ENCODE measurements at places on chromosomes 5 and 9.

- no peak for DNase-seq
Observed at GRCh38 chr5:72369301-72369700, 49.1 kb downstream of the PTCD2 start.

DNA sequence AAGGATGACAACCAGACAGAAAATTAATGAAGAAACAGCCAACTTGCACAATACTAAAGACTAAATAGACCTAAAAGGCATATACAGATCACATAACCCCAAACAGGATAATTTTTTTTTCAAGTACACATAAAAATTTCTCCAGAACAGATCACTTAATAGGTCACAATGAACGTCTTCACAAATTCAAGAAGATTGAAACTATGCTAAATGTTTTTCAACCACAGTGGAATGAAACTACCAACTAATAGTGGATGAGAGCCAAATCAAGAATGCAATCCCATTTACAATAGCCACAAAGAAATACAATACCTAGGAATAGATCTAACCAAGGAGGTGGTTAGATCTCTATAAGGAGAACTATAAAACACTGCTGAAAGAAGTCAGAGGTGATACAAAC is 145.8 kb downstream of the TMEM232 start:
- DNase-seq: no peak

GRCh38 chr5:154971501-154971900 is 30.6 kb downstream of the MRPL22 start:
- DNase-seq: no peak

GRCh38 chr9:13330396-13331004 is 51.0 kb upstream of the MPDZ start:
- no peak for DNase-seq

DNA sequence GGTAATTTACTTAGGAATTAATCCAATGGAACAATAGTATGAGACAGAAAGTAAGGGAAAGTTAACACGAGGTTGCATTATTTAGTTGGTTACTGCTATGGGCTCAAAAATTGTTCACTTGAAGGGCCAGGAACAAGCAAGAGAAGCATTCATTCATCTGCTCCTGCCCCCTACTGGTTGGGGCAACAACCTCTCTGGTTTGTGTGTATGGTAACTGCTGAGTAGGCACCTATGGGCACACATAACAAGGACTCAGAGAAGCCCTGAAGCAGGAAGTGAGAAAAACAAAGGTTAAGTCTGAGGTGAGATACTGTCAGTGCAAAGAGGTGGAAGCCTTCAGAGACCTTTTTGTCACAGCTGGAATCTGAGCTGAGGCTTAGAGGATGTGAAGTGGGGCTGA is 34.4 kb upstream of the RANBP6 start:
- no peak for DNase-seq

DNA sequence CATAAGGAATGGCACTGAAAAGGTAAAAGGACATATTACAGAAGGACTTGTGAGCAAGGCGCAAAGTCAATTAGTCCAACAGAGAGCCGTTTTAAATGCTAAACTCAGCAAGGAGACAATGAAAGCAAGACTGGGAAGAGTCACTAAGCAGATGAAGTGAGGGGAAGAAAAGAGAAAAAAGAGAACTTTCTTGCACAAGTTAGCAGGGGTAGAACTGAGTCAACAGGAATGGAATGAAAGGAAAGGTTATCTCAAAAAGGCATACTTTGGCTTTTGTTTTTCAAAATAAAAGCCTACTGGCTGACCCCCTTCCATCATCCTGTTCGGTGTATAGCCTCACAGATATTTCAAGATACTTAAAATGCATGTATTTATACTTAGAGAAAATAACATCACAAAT is 75.0 kb downstream of the NR6A1 start:
- DNase-seq: no peak

- DNase-seq: no peak
Observed at GRCh38 chr9:127720031-127720864, 4.4 kb downstream of the TTC16 start.

DNA sequence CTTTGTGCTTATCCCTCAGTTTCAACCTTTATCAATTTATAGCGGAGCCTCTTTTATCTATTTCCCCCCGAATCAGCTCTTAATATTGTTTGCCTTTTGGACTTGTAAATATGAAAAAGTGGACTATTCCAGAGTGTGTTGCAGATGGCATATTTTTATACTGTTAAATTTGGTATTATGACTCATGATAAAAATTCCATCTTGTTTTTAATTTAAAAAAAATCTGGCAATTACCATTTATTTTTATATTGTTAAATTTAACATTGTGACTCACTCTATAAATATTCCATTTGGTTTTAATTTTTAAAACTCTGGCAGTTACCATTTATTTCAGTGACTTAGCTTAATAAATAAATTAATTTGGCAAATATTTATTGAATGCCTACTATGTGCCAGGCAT is 37.5 kb downstream of the RBM27 start:
- no peak for DNase-seq

GRCh38 chr5:52894451-52894850 is 94.7 kb upstream of the ITGA2 start:
- DNase-seq: no peak

GRCh38 chr9:114302727-114303126 is 20.2 kb upstream of the ORM1 start:
- no peak for DNase-seq

DNA sequence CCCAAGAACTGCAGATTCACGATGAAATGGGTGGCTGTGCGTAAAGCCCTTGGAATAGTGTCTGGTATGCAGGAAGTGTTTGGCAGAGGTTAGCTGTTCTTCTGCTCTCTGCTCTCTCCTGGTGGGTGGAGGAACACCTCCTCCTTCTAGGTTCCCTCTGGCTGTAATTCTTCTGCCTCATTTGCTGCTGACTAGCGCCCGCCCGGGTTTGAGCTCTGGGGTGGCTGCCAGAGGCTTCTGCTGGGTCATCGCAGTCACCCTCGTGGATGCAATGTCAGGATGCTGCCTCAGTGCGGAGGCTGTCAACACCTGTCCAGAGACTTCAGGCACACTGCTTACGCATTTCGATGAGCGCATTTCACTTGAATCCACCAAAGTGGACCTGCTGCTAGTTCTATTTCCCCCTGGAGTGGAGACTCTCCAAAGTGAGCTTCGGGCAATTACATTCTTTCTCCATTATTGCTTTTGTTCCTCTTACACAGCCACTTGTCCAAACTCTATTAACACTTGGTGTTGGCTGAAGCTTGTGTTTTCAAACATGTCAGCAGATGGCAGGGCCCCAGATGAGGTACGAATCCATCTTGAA is 11.7 kb downstream of the DOCK2 start:
- DNase-seq: no peak

GRCh38 chr5:56433039-56433617 is 200.0 kb upstream of the ANKRD55 start:
- DNase-seq: no peak

- DNase-seq: no peak
Observed at GRCh38 chr5:133405275-133406034, 206.9 kb downstream of the FSTL4 start.

DNA sequence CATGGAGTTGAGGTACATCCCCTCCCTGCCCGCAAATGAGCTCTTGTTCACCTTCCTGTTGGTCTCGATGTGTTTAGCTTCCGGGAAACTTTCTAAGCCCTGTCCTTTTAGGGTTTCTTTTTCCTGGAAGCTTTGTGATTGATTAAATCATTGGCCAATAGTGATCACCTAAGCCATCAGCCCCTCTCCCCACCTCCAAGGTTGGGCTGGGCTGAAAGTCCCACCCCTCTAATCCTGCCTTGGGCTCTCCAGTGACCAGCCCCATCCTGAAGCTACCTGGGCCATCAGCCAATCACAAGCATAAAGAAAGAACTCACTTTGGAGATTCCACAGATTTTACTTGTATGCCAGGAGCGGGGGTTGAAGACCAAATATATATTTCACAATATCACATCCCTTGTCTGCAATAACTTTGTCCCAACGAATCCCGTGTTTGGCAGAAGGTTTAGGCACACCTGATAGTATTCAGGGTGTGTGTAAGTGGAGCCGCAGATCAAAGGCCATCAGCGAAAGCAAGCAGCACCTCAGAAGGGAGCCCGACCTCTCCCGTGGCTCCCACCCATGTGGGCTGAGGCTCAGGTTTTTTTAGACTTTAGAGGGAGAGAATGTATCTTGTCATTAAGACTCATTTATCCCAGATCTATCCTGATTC is 20.4 kb downstream of the ROPN1L start:
- no peak for DNase-seq

- peak; percentile 66 for DNase-seq
Observed at GRCh38 chr9:97293207-97293721, 14.2 kb upstream of the CCDC180 start.

GRCh38 chr5:9716838-9717281 is 86.7 kb upstream of the TAS2R1 start:
- no peak for DNase-seq

- DNase-seq: no peak
Observed at GRCh38 chr5:151483176-151483575, 35.8 kb downstream of the SLC36A1 start.

GRCh38 chr5:178468196-178468685 is 122.0 kb downstream of the COL23A1 start:
- DNase-seq: no peak

DNA sequence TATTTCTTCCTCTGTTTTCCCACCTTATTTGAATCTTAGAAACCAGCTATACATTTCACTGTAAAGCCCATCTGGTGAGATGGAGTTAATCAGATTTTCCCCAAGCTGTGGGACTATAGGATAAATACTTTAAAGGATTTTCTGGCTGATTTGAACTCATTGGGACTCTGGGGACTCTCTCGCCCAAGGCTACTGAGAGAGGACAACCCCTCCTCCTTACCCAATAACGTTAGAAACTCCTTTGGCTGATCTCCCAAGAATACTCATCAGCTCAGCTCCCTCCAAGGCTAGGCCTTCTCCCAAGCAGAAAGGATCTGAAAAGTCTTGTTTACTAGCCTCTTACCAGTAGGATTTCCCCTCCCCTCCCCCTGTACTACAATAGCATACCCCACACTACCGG is 1.5 kb upstream of the GLRA1 start:
- no peak for DNase-seq

DNA sequence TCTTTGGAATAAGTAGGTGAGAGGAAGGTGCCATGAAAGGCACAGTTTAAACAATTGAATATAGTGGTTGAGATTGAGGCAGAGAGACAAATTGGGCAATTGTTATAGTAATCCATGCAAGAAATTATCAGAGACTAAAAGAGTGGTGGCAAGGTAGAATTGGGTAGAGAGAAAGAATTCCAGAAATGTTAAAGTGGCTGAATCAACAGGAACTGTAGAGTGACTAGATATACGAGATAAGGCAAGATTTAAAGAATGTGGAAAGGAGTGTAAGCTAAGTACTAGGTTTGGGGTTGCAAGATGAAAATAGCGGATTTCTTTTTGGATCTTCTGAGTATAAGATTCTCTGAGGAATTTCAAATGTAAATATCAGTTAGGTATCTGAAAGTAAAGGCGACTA is 285.2 kb downstream of the DMRTA1 start:
- DNase-seq: no peak

- DNase-seq: no peak
Observed at GRCh38 chr5:5011151-5011550, 129.0 kb upstream of the ADAMTS16 start.

DNA sequence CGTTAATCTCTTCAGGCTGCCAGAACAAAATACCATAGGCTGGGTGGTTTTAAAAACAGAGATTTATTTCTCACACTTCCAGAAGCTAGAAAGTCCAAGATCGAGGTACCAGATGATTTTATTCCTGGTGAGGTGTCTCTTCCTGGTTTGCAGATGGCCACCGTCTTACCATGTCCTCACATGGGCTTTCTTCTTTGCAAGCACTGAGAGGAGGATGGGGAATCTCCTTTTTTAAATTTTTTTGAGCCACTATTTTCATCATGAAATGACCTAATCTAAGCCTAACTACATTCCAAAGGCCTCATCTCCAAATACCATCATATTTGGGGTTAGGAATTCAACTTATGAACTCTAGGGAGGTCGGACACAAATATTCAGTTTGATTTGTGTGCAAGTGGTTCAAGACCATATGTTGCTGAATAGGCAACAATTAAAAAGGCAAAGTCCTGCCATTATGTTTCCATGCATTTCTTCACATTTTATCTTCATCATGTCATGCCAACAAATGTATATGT is 371.2 kb downstream of the CDH18 start:
- no peak for DNase-seq

DNA sequence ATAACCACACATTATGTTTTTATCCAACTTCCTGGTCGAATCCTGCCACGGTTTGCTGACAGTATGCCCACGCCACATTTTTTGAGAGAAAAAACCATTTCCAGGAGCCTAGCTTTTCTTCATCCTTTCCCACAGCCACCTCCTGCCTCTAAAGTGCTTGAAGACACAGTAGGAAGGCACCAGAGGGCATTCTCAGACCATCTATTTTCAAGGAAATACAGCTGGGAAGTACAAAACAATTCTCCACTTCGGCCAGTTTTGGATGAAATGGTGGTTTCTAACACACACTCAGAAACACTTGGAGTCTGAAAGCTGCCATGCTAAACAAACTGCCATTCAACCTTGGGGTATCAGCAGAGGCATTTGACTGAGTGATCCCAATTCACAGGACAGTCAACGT is 86.3 kb upstream of the RPS23 start:
- DNase-seq: no peak

GRCh38 chr9:29730163-29730562 is 2156.9 kb upstream of the C9orf72 start:
- DNase-seq: no peak

DNA sequence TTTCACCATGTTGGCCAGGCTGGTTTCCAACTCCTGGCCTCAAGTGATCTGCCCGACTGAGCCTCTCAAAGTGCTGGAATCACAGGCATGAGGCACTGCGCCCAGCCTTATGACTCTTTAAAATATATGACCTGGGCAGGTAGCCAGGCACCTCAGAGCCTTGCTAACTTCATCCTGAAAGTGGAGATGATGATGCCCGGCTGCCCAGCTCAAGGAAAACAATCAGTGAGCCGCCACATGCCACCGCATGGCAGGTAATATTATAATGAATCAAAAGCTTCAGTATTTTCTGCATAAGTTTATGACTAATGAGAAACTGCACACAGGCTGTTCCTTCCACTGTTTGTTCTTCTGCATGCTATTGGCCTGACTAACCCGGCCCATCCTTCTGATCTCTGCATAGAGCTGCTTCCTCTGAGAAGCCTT is 30.4 kb upstream of the DMRT1 start:
- DNase-seq: no peak

- no peak for DNase-seq
Observed at GRCh38 chr5:73733219-73733618, 107.2 kb downstream of the ARHGEF28 start.

- DNase-seq: no peak
Observed at GRCh38 chr9:133420392-133420827, 1.8 kb upstream of the ADAMTS13 start.

- DNase-seq: no peak
Observed at GRCh38 chr5:112720576-112720975, 17.1 kb upstream of the APC start.

GRCh38 chr5:153953411-153953810 is 85.3 kb downstream of the FAM114A2 start:
- DNase-seq: no peak
